ENCODE measurements at places on chromosomes 6 and 20.

- DNase-seq = peak; percentile 32
These were observed 802.9 kb downstream of the MAFB start for GRCh38 chr20:39885975-39886649.

GRCh38 chr6:286681-287488, 5.4 kb upstream of the DUSP22 start:
- peak; percentile 53 for DNase-seq

DNA sequence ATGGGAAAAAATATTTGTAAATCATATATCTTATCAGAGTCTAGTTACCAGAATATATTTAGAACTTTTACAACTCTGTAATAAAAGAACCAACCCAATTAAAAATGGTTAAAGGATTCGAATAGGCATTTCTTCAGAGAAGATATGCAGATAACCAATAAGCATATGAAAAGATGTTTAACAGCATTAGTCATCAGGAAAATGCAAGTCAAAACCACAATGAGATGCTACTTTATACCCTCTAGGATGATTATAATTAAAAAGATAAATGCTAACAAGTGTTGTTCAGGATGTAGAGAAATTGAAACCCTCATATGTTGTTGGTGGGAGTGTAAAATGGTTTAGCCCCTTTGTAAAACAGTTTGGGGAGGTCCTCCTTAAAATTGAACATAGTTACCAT, 94.1 kb downstream of the LRRC1 start:
- DNase-seq = no peak

GRCh38 chr6:73515204-73515655, 5.6 kb downstream of the EEF1A1 start:
- peak; percentile 50 for DNase-seq

GRCh38 chr6:37242429-37243052, 15.0 kb upstream of the TBC1D22B start:
- peak; percentile 20 for DNase-seq

DNA sequence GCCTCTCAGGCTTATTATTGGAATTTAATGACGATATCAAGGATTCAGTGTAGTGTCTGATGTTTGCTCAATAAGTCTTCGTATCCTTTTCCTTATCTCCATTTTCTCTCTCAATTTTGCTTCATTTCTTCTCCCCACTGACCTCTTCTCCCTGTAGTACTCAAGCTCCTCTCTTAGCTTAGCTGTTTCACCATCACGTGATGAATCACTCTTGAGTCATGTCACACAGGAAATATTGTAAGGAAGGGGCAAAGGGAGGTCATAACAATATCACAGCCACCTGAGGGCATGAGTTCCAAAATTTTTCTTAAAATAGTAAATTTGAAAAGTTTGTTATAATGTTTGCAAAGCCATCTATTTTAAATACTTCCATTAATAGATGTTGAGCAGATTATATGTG, 392.2 kb upstream of the MARCKS start:
- no peak for DNase-seq

DNA sequence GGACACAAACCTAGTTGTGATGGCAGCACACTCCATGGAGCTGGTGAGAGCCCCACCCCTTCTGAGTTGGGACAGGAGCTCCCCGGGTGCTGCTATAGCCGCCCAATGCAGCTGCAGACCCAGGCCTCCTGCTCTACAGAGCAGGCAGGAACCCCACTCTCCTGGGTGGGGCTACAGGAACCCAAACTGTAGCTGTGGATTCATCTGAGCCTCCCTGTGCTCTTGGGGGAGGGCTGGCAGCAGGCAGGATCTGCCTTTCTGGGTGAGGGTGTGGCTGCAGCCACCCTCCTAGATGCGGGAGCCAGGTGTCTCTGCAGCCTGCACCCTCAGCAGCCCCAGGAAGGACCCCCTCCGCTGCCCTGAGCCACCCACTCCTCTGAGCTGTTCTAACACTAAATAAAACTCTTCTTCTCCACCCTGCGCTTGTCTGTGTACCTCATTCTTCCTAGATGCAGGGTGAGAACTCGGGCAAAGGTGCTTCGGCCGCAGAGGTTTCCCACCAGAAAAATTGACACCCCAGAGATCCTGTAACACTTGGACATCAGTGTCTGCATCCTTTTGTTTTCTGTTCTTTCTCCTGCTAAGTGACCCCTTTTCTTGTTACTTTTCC, 55.2 kb upstream of the KIF13A start:
- DNase-seq = no peak

- DNase-seq = no peak
These were observed 7.8 kb upstream of the CCR6 start for GRCh38 chr6:167115054-167115453.

GRCh38 chr6:56387621-56388414, 140.4 kb upstream of the COL21A1 start:
- no peak for DNase-seq

DNA sequence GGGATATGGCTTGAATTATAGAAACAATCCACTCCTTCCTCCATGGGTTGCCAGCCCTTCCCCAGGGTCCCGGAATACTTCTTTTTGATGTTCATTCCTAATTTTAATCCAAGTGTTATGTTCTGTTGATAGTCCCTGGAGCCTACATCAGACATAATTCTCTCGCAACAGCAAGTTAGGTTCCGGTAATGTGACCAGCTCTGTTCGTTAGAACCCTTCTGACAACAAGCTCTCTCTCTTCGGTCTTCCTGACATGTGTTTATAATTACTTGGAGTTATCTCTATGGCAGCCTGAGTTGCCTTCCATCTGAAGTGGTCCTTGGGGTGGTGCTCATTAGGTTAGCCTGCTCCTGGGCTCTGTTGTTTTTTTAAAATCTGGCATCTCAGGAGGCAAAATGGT, 506.9 kb upstream of the JARID2 start:
- no peak for DNase-seq

GRCh38 chr20:10572853-10573252, 100.9 kb downstream of the JAG1 start:
- DNase-seq = no peak

DNA sequence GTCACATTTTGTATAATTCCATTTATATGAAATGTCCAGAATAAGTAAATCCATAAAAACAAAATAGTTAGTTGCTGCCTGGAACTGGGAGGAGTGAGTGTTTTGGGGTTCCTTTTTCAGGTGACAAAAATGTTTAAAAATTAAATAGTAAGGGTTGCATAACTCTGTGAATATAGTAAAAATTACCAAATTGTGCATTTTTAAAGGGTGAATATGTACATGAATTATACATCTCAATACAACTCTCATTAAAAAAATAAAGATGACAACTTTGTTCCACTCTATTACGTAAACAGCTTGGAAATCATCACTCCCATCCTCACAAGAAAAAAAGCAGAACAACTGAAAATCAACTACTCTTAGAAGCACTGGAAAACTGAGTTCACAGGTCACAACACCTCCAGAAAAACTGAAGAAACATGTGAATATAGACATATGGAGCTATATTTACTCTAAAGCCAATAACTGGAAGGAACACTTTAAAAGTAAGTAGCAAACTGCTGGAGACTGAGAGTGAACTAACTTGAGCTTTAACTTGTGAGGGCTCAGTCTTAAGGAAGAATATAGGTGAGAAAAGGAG, 40.0 kb downstream of the RANBP9 start:
- no peak for DNase-seq

DNA sequence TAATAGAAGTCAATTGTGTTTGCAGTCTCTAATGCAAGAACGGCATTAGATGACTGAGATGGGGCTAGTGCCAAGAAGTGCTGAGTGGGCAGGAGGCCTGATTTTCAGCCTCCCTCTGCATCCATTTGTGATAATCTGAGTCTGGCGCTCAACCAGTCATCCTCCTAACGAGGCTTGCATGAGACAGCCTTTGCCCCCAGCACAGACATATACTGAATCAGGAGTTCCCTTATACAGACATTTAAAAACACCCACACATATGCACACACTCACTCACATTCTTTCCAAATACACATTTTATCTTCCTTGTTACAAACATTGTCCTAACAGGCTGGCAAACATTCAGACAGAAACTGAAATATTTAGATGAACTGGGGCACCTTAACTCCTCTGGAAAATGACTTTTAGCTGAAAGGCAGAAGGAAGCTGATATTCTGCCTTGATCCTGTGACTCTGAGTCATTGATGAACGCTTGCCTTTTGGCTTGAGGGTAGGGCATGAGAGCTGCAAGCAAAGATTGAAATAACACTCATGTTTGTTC, 562.3 kb downstream of the DHX35 start:
- DNase-seq = no peak

DNA sequence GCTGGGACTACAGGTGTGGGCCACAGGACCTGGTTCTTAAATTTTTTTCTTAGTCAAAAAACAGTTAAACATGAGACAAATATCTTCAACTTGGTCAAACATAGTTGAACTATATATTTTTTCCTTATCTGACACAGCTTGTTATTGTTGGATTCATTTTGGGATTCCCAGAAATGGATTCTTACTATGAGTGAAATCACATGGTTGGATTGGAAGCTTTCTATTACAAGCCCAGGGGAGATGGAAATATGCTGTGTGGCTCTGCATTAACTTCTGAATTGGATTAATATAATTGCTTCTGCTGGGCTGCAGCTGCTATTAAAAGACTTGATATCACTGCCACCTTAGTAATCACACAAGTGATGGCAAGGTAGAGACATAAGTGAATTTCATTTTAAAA, 126.4 kb upstream of the DUSP22 start:
- no peak for DNase-seq

GRCh38 chr20:8033151-8033841, 13.7 kb upstream of the TMX4 start:
- no peak for DNase-seq

- DNase-seq = no peak
These were observed 1.2 kb downstream of the IFNGR1 start for GRCh38 chr6:137217801-137218472.

DNA sequence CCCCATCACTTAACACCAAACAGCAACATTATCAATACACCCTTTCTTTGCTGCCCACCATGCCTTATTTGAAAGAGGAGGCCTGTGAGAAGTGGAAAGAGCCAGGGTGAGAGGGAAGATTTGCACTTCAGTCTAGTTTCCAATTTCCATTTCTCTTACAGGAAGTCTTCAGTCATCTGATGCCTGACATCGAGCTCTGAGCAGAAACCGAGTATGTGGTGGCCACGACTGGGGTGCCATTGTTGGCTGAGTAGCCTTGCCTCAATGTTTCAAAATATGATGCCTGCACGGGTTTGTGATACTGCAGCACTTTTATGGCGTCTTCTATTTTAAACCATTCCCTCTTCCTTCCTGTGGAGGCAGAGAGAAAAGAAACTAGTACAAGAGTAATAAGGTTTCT, 39.8 kb upstream of the SMIM29 start:
- DNase-seq = peak; percentile 59

DNA sequence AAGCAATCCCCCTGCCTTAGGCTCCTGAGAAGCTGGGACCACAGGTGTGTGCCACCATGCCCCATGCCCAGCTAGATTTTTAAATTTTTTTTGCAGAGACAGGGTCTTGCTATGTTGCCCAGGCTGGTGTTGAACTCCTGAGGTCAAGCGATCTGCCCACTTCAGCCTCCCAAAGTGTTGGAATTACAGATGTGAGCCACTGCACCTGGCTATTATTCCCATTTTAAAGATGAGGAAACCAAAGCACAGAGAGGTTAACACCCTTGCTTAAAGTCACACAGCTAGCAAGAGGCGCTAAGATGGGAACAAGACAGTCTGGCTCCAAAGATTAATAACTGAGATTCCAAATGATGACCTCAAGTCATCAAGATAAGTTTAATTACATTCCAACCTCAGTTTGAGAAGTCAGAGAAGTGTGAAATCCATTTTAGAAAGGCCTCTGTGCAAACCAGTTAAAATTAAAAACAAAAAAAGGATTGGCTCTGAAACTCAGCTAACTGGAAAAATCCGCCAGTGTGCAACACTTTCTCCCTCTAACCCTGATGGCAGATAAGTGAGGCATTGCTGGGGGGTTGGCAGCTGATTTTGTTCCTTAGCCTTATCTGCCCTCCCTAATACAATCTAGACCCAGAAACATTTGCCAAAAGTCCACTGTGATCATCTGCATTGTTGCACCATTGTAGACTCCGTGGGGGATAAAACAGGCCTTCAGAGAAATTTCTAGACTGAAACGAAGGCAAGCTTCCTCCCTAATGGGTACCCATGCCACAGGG, 55.5 kb downstream of the CPNE5 start:
- DNase-seq = no peak

- no peak for DNase-seq
These were observed 251.2 kb upstream of the NOX3 start for GRCh38 chr6:155706806-155707205.

GRCh38 chr6:125798734-125799508, 8.2 kb downstream of the NCOA7 start:
- DNase-seq = peak; percentile 68

GRCh38 chr6:167474725-167475124, 149.8 kb downstream of the TTLL2 start:
- DNase-seq = no peak

DNA sequence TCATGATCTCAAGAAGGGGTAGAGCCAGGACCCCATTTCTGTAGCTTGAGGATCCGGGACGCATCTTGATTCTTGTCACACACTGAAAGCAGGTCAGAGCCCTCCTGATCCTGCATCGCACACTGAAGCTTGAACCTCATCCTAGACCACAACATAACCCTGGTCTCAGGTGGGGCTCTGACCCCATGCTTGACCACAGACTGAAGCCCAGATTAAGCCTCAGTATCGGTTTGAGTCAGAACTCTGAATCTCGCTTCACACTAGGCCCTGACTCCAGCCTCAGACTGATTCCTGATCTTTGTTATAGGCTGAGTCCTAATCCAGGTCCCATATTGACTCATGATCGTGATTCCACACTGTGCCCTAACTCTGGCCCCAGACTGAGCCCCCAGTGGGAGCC, 8.5 kb upstream of the RSPO4 start:
- peak; percentile 72 for DNase-seq

DNA sequence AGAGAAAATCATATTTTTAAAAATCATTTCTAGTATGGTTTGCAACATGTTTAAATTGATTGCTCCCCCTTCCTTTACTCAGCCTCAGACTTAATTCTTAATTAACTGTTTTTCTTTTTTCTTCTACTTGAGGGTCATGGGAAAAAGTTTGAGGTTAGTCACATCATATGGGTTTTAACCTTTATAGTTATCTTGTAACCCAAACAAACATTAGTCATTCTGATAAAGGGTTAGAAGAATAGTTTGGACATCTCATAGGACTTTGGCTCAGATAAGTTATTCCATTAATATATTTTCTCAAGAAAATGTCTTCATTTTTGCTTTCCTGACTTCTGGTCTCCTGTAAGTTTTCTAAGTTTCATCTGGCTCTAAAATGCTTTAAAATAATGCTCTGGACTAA, 34.5 kb upstream of the TSPYL1 start:
- DNase-seq = no peak

Measured in GM20000 (cell line).